Fibroblast of the conjunctiva (primary cell): ENCODE measurements at places on chromosomes 3 and 15.

DNA sequence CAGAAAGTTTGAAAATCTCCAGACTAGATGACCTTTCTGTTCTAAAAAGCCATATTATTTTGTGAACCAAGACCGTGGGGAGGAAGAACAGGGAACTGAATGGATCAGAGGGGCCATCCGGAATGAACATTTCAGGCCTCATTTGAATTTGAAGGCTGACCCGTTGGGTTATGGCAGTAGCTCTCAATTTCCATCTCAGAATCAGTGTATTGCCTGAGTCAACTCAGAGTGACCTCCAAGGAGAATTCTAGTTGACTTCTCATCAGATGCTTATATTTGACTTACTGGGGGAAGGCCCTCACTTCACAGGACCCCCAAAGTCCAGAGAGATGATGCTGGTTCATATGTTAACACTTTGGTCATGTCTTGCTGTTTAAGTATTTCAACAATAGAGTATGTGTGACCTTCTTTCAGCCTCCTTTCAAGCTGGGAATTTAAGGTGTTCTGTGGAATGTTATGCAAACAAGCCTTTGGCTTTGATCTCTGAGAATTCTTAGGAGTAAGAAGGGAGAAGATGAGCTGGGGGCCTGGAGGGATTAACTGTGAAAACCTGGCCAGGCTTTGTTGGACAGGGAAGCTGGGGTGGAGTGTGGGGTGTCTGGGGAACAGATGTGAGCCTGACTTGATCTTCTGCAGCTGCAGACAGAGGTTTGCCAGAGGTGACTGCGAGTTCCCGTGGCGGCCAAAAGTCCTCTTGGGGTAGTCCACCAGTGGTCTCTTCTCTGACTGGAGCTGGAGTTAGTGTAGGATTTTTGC, 111.2 kb upstream of the RGMA start:
- no peak for DNase-seq

GRCh38 chr3:23952646-23953045, 7.6 kb downstream of the NR1D2 start:
- DNase-seq = no peak

DNA sequence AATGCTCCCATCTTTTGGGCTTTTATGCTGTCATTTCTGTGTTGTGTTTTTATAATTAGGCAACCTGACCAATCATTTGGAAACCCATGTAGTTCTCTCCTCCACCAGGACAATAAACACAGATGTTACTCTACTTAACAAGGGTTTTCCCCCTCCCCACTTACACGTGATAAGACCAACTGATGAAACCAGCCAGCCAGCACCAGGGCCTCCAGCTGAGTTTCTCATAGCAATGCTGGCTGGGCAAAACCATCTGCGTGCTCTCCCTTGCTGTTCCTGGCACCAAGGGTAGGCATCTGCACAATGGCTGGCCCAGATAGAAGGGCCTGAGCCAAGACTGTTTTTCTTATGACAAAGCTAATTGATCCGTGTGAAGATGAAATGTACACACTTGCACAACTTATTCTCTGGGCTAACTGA, 310.4 kb downstream of the PLCL2 start:
- peak; percentile 51 for DNase-seq

DNA sequence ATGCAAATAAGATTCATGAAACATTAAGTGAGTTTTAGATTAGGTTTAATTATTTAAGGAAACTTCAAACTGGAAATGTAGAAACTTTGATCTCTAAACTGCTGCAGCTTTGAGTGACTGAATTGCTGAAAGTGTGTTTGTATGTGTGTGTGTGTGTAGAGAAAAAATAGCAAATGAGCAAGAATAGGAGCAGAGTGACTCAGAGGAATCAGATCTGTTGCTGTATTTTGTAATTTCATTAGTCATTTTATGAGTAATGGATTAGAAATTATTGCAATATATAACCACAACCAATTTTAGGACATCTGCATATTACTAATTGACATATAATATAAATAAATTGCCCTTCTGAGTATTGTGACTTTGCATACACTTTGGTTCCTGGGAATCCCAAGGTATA, 52.8 kb upstream of the SLC9A9 start:
- DNase-seq = peak; percentile 41

DNA sequence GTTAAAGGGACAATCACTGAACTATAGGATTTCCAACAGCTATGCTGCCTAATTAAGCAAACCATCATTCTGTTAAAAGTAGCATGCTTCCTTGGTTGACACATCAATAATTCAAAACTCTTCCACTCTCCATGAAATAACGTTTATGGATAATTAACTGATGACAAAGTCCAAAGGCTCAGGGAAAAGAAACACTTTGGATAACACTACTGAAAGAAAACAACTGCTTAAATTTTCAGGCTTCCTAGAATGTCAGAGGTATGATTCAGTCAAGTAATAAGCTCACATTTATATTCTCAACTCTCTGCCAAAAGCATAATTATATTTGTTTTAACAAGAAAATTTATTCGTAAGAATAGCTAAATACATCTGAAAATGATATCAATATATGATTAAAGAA, 49.6 kb downstream of the WDR72 start:
- DNase-seq = no peak

DNA sequence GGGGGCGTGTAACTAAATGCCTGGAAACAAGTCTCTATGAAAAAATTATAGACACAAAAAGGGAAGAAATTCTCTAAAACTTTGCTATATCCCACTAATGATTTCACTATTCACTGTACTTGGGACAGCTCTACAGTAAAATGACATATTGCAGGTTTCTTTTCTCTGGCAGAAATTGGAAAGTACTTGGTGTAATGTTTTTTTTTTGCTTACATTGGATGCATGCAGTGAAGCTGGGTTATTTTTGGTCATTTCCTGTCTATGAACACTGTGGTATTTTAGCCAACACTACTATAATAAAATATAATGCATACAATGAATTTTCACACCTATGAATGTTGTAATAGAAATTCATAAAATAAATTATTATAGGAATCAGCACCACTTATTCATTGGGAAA, 109.7 kb downstream of the LRRC49 start:
- DNase-seq = no peak

- DNase-seq = no peak
Measured at GRCh38 chr3:185696039-185696438, 109.9 kb downstream of the SENP2 start.

DNA sequence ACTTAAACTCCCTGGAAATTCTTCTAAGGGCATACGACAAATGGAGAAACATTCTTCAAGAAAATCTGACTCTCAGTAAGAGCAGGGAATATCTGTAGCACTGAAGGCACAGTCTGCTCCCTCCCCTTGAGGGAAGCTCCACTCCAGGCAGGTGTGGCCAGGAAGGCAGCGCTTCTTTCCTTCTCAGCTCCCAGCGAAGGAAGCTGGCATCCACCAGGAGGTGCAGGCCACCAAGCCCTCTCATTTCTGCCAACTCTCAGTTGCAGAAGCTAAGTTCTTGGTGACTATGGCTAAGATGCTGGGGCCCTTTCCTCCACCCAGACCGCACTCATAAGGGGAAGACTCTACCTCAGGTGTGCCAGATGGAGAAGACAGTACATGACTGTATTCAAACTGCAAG, 37.7 kb upstream of the SLC41A3 start:
- no peak for DNase-seq

- no peak for DNase-seq
Measured at GRCh38 chr3:25424614-25425013, 3.4 kb upstream of the RARB start.

DNA sequence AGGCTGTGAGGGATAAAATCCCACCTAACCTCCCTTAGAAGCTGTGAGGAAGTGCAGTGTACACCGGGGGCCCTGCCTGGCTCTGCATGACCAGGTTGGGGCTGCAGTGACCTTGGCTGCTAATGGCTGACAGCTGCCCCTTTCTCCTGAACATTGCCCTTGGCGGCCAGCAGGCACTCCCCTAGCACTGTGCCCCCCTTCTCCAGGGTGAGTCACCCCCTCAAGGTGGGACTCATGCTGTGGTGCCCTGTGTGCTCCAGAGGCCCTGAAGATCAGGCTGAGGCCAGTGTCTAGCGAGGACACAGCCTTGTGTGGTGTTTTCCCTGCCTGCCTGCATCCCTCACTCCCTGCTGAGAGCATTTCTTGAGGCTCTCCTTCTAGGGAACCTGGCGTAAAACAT, 21.0 kb upstream of the FGD5 start:
- DNase-seq = no peak

DNA sequence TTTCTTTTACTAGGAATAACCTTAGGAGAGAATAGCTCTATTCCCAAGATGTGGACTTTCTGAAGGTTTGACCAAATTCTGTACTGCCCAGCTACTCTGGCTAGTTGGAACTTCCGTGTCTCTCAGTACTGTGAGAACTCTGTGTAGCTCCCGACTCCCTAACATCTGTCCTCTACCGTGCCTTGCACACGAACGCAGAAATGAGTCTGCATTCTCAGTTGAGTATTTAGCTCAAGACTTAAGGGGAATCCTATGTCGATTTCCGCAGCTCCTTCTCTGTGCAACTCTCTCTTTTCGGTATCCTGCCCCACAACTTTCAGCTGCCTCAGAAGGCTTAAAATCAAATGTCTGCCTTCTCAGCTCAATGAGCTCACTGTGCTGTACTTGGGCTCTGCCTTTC, 86.7 kb upstream of the EPHB3 start:
- DNase-seq = no peak

DNA sequence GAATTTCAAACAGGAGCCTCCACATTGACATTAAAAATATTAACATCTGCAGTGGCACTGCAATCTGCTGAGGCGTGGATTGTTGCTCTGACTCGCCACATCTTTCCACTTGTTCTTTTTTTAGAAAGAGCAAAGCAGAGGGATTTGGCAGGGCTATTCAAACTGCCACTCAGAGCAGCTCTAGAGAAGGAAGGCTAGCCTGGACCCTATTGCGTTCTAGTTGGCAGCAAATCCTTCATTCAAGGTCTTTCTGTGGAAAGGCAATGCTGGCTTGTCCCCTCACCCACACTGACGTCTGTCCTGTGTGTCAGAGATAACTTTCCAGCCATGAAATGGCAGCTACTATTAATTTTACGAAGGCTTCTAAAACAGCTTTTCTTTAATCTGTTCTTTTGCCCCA, 483.2 kb upstream of the SGO1 start:
- DNase-seq = no peak

GRCh38 chr15:37103163-37103435, 2.8 kb upstream of the MEIS2 start:
- DNase-seq = no peak

DNA sequence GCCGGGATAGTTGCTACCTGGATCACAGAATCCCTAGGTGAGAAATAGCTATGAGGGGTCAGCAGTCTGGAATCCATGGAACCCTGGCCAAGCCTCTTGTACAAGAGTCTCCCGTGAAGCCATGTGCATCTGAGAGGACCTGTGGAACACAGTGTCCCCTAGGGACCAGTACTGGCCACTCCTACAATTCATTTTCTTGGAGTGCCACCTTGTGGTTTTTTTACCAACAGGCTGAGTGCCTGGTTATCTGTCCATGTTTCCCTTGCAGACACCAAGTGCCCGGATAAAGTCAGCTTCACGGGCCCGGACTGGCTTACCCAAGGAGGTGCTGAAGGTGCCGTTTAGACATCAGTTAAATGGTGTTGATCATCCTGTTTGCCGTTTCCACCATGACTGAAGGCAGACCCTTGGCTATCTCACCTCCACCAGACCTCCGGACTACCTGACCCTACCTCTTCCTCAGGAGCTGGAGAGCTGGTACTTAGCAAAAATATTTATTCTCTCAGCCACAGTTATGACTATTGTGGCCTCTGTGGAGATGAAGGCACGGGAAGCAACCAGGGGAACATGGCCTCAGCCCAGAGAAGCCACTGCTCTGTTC, 93.9 kb downstream of the RBPMS2 start:
- DNase-seq = peak; percentile 47

- DNase-seq = no peak
Measured at GRCh38 chr3:4936982-4937614, 42.1 kb upstream of the BHLHE40 start.

DNA sequence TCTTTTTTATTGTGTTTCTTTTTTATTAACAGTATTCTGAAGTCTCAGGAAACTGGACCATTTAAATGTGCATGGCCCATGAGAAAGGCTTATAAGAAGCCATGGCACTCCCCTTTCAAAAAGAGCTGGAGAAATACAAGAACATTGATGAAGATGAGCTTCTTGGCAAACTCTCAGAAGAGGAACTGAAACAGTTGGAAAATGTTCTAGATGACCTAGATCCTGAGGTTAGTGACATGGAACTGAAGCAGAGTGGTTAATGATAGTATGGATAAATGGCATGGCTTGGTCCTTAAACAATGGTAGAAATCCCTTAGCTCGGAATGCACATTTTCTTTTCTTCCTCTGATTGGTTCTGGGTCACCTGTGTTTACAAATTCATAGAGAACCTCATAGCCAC, 14.9 kb downstream of the TMOD2 start:
- no peak for DNase-seq

DNA sequence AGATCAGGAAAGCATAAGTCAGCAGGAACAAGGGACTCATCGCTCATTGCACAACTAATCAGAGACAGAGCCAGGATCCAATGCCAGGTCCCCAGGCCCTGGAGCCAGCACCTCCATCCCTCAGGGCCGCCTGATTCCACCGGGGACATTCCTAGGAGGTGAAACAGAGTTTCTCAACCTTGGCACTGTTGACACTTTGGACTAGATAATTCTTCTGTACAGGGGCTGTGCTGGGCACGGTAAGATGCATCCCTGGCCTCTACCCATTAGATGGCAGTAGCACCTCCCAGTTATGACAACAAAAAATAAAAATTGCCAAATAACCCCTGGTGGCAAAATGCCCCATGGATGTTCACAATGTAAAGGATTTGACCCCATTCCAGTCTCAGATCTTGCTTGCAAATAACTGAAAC, 127.7 kb downstream of the MTHFS start:
- no peak for DNase-seq

- no peak for DNase-seq
Measured at GRCh38 chr3:140198242-140198641, 263.3 kb downstream of the CLSTN2 start.

DNA sequence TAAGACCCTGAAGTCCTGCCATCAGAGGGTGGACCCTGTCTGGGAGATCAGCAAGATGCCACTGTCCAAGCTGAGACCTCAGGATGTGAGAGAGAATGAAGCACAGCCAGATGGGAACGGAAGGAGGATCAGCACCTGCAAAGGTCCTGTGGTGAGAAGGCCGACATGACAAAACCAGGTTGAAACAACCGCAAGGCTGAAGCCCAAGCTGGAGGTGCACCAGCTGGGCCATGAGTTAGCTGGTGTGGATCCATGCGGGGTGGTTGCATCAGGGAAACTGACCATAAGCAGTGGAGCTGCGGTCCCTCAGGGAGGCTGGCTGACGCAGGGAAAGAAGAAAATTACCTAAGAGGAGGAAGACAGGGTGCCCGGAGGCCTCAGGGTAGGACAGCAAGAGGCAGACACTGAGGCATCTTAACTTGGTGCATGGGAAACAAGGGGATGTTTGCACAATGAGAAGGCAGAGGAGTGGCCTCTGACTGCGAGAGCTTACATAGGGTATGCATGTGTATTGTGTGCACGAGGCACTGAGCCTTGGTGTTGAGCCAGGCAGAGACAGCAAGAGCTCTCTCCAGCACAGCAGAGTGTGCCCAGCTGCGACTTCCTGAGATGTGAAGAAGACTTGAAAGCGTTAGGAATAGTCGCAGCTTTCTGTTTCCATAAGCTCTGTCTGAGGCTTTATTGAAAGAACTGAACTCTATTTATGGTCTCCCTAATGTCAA, 497.7 kb downstream of the OCA2 start:
- DNase-seq = no peak

- no peak for DNase-seq
Measured at GRCh38 chr3:151009981-151010380, 37.5 kb upstream of the CLRN1 start.
